Activated naive CD4-positive, alpha-beta T cell treated with anti-CD3 and anti-CD28 coated beads, Interleukin-2, amount 50 U/mL, for 16 hours (primary cell): ENCODE measurements at places on chromosomes 5 and 9.
A peak's percentile ranks its signal among the peaks of the same experiment; 100 is the strongest.

DNA sequence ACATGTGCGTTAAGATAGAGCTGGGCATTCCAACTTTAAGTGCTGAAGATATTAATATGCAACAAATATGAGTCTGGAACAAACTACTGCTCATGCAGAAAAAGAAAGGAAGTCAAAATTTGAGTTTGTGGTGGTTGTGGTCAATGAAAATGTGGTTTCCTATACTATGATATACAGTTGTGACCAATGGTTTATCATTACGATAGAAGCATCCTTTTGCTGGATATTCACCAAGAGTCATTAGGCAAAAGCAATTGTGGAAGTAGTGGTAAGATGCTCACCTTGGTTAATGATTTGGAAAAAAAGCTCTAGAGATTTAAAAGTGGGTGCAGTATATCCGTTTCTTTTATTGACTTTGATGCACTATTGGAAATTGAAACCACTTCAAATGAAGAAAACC lies 1007.0 kb downstream of the NR2F1-AS1 start:
- no peak for DNase-seq

DNA sequence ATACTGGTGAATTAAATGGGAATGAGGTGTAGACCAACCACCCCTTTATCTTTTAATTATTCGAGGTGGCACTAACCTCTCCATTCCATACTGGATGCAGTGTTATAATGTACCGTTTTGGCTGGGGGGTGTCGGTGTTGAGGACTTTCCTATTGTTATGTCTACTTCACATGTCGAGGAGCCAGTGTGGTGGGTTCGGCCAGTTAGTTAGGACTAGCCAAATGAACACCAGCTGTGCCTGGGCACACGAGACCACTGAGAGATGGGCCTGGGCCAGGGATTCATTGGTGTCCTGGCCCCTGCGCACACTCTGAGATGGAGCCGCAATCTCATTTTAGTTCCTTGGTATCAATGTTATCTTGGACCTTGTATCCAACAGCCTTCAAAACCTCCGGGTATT lies 186.2 kb downstream of the CACNA1B start:
- DNase-seq: no peak

DNA sequence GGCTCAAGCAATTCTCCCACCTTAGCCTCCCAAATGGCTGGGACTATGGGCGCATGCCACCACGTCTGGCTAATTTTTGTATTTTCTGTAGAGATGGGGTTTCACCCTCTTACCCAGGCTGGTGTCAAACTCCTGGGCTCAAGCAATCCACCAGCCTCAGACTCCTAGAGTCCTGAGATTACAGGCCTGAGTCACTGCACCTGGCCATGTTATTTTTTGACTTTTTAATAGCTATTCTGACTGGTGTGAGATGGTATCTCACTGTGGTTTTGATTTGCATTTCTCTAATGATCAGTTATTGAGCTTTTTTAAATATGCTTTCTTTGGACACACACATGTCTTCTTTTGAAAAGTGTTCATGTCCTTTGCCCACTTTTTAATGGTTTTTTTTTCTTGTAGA lies 38.2 kb downstream of the FBXW2 start:
- no peak for DNase-seq

- no peak for DNase-seq
Observed at GRCh38 chr9:76690246-76690972, 73.8 kb upstream of the PCA3 start.

DNA sequence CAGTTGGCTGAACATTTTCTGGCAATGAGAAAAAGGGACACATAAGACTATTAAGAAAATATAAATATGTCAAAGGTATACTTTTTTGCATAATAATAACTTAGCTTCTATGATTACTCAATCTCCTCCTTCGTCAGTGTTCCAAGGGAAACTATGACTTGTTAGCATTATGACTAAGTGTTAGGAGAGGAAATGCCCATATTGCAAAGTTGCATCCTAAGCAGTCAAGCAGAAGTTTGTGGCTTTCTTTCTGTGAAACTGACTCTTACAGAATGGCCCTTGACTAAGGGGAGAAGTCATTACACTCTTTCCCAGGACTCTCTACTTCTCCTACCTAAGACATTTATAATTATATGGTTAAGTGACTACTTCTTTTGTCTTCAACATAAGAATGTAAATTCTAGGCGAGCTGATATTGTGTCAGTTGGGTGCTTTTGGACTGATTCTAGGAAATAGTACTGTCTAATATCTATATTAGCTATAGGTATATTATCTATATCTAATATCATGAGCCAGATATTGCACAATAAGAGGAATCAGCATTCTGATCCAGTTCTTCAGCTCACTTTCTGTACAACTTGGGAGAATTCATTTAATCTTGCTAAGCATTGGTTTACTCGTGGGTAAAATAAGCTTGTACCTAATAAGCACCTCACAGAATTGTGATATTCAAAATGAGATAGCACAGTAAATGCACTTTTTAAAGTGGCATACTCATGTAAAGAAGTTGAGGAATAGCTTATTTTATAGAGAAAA lies 16.4 kb upstream of the SPINK6 start:
- DNase-seq: no peak

GRCh38 chr9:121572581-121572980 lies 72.9 kb upstream of the GGTA1 start:
- no peak for DNase-seq

DNA sequence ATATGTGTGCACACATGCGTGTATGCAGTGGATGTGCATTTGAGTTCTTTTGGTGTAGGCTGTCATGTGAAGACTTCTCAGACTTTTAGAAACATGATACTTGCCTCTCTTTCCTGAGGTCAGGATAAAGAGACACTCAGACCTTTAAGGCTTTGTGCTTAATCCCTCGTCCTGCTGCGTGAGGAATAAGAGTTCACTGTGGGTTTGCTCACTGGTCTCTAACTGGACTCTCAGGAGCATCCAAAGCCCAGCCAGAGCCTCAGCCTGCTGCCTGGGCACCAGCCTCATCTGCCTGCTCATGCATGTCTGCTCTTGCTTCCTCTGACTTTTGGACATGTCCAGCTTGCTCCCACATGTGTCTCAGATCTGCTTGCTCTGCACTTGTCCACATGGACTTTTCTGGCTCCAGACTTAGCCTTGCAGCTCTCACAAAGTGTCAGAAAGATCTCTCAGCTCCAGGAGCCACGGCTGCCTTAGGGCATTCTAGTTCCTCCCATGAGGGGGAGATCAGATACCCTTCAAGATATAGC lies 65.1 kb upstream of the ZNF366 start:
- DNase-seq: no peak

GRCh38 chr5:67520161-67520908 lies 323.7 kb upstream of the CD180 start:
- no peak for DNase-seq

DNA sequence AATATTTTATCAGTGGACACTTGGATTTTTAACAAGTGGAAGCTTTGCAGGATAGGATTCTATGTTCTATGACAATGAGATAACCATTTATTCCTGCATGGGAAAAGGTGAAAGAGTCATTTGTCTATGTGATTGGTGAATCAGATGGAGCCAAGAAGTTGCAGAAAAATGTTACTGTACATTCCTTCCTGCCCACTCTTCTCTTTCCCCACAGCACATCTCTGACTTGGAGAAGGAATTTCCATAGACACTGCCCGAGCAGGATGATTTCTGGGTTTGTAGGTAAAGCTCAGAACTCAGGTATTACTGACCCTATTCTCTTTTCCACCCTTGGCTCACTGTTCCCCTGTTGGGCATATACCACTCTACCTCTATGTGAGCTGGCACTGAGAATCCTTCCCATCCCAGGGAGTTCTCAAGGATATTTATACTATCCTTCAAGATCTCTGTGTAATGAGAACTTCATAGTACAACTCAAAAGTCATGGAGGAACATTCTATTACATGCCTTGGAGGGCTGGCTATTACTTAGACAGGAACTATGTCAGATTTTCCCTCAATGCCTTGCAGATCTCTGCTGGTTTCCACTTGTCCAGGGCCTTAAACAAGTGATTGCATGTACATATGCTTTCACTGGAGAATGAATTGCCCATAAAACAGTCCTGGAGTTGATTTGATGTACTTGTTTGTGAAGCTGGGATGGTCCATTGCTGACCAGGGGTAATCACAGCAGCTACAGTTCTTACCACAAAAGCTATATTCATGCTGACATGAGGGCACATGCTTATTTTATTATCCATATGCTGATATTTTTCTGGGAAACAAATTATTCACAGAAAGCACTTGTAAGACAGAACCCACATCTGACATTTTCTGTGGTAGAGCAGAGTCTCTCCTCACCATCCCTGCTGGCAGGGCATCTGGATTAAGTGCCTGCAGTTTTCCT lies 24.1 kb downstream of the SLC1A3 start:
- no peak for DNase-seq

DNA sequence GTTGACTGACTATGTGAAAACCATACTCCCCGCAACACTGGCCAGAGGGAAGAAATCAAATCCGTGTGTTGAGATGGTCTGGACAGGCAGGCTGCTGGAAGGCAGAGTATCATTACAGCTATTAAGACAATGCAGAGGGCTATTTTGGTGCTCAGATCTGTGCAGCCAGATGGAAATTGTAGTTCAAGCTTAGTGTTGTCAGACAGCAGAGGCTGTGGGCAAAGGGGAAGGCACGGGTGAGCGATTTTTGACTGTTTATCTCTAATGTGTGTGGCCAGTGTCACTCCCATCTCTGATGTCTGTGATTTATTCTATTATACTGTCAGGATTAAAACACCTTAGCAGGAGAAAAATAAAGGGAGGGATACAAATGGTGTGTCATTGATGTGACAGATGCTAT lies 984.4 kb upstream of the WWC1 start:
- DNase-seq: no peak

DNA sequence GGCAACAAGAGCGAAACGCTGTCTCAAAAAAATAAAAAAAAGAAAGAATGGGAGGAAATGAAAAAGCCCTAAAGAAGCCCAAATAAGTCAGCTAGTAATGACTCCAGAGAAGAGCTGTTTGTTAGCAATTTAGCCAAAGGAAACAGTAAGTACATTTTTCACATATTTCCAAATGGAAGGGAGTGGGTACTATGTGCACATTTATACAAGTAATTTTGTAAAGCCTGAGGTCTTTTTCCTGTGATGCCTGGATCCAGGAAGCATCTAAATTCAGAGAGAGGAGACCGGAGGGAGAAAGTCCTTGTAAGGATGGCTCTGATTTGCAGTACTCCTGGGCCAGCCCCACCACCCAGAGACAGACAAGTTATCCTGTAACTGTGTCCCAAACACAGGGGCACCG lies 14.7 kb downstream of the FBP1 start:
- DNase-seq: no peak

GRCh38 chr9:4799033-4799430 lies 6.3 kb downstream of the RCL1 start:
- no peak for DNase-seq

DNA sequence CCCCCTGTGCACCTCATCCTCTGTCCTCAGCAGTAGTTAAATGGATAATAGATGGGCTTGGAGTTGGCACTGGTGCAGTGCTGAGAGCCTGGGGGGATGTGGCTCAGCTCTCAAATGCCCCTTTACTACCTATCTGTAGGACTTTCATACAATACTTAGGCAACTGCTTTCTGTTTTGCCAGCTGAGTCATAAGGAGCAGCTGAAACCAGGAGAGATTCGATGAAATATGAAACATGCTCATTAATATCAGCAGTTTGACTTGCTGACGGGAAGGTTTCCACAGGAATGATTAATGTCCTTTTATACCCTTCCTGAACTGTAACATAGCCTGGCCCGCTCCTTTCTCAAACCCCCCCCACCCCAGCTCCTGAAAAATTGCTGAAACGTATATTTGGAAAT lies 142.6 kb downstream of the SAXO1 start:
- DNase-seq: no peak

GRCh38 chr5:111075520-111075919 lies 4.0 kb downstream of the TSLP start:
- DNase-seq: no peak

DNA sequence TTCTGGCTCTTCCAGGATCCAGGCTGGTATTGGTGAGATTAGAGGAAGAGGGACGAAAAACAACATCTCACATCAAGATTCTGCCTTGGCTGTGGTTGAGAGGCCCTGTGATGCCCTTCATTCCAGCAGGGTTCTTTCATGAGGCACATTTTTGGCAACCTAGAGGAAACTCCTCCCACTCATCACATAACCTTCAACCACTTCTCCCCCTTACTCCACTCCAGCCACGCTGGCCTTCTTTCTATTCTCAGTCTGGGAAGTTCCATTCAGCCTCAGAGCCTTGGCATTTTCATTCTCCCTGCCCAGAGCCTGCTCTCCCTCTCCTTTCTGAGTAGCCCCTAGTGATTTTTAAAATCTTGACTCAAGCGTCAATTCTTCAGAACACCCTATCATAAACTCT lies 337.5 kb downstream of the ZSWIM6 start:
- DNase-seq: no peak

DNA sequence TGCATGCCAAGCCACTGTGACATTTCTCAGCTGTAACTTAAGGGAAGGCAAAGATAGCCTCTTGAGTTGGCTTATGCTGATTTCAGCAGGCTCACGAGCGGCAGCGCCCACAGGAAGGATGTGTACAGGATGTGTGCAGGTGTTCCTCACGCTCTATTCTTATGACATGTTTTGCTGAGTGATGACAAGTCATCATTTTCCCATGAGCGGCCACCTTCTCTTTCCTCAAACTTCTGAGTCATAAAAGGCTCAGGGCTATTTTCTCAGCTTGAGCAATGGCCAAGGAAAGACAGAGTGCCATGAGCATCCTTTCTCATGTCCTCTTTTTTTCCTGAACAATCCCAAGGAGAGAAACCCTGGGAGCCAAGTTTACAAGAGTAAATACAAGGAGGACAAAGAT lies 365.9 kb downstream of the PLK2 start:
- no peak for DNase-seq

DNA sequence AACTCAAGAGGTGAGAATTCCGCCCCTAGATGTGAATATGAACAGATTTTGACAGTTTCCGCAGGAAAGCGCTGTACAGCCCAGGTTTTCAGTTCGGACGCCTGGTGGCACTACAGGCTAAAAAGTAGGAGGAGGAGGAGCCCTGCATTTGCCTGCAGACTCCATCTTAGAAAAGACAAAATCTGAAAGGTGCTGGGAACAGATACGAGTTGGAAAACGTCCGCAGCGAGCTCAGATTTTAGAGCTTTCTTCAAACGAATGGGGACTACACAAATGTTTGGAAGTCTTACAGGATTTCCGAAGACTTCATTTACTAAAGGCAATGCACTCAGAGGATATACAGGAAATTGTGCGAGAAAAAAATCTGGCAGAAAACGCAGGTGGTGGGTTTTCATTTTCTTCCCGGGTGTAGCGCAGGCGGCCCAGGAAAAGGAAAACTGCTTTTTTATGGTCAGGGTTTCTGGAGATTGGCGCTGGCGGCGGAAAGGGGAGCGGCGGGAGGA lies 9.9 kb upstream of the PCDHB2 start:
- DNase-seq: peak; percentile 37

GRCh38 chr9:128643519-128644300 lies 12.9 kb downstream of the DYNC2I2 start:
- DNase-seq: no peak

DNA sequence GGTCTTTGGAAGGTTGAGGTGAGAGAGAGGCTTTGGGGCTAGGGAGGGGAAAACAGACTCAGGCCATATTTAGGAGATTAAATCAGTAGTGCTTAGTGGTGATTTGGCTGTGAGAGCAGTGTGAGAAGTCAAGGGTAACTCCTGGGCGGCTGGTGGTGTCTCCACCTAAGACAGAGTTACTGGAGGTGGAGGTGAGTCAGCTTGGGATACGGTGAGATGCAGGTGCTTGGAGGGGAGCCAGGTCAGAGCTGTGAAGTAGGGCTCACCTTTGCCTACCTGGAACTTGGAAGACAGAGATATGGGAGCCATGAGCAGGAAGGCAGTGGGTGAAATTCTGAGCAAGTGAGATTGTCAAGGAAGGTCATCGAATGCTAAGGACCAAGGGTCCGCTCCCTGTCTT lies 24.5 kb downstream of the RGS3 start:
- DNase-seq: no peak
